ENCODE measurements at places on chromosomes 6 and 20.

DNA sequence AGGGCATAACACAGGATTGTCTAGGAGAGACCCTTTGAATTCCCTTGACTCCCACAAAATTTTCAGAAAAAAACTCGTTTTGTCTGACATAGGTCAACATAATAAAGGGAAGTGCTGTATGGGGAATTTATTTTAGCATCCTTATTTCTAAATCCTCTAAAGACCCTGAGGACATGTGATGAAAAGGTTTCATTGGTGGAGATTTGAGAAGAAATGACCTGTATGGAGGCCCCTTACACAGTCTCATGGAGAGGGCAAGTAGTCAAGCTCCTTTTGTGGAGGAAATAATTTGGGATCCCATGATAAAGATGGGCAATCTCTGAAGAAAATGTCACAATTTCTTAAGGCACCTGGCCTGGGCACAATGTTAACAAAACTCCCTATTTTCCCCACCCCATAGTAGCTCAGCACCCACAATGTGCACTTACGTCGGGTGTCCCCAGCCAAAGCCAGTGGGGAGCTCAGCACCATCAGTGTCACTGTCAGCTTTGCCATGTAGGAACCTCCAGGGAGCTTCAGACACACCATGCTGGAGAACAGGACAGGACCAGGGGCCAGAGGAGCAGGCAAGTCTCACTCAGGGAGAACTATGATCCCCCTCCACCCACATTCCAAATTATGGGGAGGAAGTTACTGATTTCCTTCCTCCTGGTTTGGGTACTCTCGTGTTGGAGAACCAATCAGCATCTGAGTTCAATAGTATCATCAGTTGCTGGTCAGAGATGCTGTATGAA is at the start of gene HLA-DRB5:
Gene HLA-DRB5, minus strand, starts transcription at position 591 of the 734 bp plus-strand sequence. Its CDS starts 63 bp downstream, at position 528.
- DNase-seq: no peak

DNA sequence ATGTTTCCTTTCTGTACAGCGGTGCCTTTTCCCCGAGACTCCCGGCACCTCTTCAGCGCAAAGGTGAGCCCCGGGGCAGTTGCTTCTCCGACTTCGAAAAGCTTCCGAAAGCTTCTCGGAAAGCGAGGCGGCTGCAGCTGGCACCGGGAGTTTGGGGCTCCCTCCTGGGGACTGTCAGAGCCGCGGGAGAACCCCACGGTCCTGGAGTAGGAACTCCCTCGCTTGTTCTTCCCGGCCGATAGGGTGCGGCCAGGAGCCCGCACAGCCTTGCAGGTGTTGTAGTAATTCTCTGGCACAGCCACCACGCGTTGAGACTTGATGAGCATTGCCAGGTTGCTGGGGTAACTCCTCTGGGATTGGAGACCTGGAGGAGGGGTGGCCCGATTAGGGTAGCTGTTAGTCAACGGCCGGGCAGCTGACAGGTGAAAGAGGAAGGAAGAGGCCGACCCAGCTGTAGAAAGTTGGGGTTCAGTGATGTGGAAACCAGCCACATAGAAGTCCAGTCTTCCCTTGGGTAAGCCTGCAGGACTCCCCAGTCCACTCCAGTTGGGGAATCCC is 721 bp downstream of the KDM1B start:
- peak; percentile 35 for DNase-seq

- DNase-seq: no peak
Observed at GRCh38 chr6:82176616-82177015, 70.9 kb downstream of the IBTK start.

GRCh38 chr20:38260378-38261053 is at the start of gene KIAA1755:
KIAA1755 (minus strand) TSS chr20:38260735; CDS start chr20:38260500, 235 bp downstream.
- no peak for DNase-seq

DNA sequence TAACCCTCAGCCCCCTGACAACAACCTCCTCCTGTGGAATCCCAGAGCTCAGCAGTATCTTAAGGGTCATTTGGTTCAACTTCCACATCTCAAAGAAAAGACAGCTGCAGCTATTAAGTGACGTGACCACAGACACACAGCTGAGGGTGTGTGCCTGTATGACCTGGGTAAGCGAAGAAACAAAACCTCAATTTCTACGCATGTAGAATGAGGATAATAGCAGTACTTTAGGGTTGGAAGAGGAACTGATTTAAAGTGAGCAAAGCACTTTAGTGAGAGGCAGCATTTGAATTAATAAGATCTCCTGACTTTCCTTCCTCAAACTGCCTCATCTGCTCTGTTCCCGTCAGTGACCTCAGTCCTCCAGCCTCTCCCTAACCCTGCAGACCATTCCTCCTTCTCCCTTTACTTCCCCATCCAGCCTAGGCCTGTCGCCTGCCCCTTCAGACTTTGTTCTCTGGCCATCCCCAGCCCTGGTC is 6.8 kb upstream of the ARMC2 start:
- DNase-seq: no peak

- peak; percentile 75 for DNase-seq
Observed at GRCh38 chr6:149963212-149963461, 606 bp upstream of the ULBP1 start.

GRCh38 chr6:139230391-139230840 is 61.4 kb downstream of the TXLNB start:
- DNase-seq: no peak

DNA sequence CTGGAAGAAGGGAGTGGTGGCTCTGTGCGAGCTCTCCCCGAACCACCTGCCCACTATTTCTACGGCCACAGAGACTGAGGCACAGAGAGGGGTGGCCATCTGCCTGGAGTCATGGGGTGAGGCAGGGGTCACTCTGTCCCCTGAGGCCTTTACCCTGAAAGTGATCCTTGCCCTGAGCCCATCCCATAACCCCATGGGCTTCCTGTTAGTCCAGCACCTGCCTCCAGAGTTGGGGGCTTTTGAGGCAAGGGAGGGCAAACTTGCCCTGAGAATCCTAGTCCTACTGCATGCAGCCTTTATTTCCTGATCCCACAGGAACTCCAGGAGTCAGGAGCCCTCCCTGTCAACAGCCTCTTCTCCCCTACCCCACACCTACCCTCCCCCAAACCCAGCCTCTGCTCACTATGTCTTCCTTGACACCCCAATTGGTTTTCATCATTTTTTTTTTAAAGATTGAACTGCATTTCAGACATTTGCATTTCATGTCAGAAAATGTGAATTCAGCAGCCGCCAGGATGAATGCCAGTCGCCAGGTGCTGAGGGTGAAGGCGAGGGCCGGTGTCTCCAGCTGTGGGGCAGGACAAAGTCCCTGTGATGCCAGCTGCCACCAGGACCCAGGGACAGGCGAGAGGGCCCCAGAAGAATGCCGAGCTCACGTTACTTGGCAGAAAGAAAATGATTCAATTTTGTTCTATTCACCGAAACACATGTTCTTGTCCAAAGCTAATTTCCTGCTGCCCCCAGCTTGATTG is 47.6 kb upstream of the NNAT start:
- no peak for DNase-seq

DNA sequence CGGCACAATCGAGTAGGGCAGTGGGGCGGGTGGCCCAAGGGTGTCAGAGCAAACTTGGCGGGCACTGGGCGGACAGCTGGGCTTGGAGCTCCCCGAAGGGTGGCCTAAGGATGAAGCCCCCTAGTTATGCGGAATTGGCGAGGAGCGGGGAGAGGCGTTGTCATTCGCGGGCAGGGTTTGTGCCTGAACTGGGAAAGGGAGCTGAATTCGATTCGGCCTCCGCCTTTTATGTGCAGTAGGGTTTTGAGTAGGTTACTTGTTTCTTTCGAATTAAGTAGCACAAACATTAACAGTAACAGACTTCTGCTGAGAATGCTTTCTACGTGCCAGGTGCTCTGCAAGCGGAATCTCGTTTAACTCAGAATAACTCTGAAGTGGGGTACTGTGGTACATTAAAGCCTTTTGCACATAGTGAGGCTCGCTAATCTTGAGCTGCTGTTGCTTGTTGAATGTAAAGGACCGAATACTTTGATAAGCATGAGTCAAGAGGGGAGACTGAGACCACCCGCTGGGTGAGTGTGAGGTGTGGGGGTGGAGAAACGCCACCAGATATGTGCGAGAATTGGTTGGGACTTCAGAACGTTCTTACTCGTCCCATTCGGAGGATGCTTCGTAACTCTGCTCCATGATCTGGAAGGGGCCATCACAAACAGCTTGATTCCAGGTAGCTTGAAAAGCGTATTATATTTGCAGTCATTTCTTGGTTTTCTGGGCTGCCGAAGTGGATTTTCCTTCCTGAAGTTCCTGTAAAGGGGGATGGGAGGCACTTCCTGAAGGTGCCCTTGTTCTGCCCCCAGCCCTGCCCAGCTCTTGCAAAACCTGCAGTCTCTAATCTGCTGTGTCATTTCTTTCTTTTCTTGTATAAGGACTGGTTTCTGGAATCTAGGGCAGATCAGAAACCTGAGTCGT is 833 bp downstream of the RAB5IF start:
- no peak for DNase-seq

DNA sequence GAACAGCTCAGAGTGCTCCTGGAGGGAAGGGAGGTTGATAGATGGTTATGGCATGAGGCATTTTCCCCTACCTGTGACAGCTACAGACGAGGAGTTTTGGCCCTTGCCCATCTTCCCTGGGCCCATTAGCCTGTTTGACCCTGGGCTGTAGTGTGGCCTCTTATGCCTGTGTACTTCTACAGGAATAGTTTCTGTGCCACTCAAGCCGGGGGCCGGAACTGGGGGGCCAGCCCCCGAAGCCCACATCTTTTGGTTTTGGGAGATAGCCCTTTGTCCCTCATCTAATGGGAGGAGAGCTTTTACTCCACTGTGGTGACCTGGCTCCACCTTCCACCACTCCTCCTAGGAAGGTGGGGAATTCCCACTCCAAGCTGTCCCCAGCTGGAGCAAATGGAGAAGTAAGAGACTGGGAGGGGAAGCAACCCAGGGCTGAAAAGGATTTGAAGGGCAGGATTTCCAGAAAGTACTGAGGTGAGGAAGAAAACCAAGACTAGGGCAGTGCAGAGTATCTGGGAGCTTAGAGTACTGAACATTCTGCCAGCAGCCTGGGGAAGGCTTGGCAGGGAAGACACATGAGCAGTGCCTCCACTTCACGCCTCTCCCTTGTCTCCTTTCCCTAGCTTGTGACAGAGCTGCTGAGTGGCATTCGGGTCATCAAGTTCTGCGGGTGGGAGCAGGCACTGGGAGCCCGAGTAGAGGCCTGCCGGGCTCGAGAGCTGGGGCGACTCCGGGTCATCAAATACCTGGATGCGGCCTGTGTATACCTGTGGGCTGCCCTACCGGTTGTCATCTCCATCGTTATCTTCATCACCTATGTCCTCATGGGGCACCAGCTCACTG is 6.9 kb downstream of the ABCC10 start:
- no peak for DNase-seq

- no peak for DNase-seq
Observed at GRCh38 chr6:167143041-167143440, 14.7 kb downstream of the GPR31 start.

GRCh38 chr6:151131324-151132007 is 108.3 kb upstream of the AKAP12 start:
- DNase-seq: no peak

GRCh38 chr6:57190140-57190539 is 18.0 kb downstream of the BAG2 start:
- no peak for DNase-seq

DNA sequence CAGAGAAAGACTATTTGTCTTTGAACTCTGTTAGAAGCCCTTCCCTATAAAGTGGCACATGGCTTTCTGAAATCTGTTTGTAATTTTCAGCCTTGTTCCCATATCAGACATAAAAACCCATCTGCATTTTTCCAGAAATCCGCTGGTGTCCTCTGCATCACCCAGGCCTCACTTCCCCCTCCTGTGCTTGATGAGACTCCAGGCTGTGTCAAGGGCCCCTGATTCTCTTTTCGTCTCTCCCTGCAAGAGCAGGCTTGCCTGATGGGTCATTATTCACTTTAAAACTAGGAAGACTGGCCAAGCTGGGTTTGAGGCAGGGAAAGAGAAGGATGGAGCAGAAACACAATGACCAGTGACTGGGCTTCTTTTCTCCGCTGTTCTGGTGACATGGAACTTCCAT is 10.6 kb upstream of the PROKR2 start:
- DNase-seq: no peak

- no peak for DNase-seq
Observed at GRCh38 chr6:112956696-112957535, 609.8 kb downstream of the RFPL4B start.

Data from T-helper 1 cell (primary cell).